Stimulated activated CD4-positive, alpha-beta T cell treated with anti-CD3 and anti-CD28 coated beads, Interleukin-1b, Interleukin-23, amount 100 ng/mL, for 4 hours (primary cell): ENCODE measurements at places on chromosomes 2 and 18.

GRCh38 chr2:113298176-113298575 lies 19.5 kb upstream of the PAX8 start:
- no peak for DNase-seq

GRCh38 chr18:30676053-30676480 lies 366.5 kb downstream of the DSC3 start:
- DNase-seq, result no peak

- DNase-seq, result no peak
These were observed 72.6 kb downstream of the PLCL1 start for GRCh38 chr2:197877038-197877437.

GRCh38 chr2:127721978-127722355 lies 20.7 kb downstream of the SFT2D3 start:
- DNase-seq, result no peak

DNA sequence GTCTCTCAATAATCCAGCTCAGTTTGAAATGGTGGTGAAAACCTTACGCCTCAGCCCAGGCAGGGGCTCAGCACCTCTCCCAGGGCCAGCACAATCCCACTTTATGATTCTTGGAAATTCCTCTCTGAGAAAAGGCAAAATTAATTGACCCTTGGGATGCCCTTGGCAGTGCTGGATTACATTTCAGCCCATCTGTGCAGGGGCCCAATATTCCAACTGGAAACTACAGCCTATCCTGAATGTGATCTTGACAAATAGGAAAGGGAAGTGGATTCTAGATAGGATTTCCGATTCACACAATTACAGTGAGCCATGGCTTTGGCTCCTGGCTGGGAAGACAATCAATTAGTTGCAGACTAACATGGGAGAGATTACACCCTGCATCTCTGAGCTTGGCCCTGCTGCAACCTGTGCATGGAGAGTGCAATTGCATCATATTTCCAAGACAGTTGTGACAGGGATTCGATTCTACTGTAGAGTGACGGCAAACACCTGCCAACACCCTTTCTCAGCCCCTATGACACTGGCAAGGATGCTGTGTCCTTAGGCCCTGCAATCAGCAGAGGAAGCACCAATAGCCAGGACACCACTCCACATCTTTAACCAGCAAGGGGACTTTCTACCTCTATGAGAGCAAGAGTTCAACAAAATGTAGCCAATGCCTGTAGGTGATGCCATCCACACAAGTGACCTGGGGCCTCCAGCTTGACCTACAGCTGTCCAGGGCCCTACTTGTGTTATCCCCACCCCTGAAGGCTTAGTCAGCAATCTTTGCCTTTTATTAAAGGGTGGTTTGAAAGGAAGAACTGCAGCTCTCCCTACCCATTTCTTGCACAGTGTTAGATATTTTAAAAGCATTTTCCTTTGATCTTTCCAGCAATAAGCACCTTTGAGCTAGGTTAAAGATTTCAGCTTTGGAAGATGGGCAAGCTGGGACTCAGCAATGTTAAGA lies 187.2 kb upstream of the HS6ST1 start:
- no peak for DNase-seq

DNA sequence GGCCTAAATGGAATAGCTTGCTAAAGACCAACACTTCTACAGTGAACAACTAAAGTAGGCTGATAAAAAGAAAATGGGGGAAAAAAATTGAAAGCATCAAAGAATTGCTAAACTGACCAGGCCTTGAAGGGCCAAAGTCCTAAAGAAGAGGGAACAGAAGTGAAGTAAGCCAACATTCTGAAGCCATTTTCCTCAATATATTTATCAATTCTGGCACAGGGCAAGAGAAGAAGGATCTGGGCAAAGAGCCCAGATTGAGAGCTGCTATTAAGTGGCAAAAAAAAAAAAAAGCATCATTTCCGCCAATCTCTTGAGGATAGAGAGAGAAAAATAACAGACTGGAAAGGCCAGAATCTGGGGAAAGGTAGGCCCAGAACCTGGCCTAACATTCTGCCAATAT lies 25.7 kb downstream of the FANCL start:
- no peak for DNase-seq

DNA sequence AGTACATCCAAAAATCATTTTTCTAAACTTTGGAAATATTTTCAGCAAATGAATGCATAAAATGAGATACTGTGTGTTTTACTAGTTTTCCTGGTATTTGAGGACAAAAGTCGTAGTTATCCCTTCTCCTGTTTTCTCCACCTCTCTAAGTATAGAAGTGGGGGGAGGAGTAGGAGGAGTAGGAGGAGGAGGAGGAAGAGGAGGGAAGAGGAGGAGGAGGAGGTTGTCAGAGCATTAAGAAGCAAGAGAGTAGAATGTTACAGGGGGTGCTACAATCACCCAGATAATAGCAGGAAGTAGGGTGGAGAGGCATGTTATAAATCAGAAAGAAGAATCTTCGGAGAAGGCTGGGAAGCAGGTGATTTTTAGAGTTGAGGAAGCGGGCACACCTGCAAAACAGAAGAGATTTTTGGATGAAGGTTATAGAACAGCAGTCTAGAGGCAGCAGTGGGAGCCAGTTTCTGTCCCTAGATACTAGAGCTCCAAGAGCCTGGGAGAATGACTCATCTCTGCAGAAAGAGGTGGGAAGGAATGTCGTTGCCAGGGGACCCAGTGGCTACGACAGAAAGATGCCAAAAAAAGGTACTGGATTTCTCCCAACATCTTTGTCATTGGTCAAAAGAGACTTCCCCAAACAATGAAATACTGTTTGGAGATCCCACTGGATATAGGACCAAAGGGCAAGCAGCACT lies 44.2 kb upstream of the AQP4 start:
- no peak for DNase-seq

DNA sequence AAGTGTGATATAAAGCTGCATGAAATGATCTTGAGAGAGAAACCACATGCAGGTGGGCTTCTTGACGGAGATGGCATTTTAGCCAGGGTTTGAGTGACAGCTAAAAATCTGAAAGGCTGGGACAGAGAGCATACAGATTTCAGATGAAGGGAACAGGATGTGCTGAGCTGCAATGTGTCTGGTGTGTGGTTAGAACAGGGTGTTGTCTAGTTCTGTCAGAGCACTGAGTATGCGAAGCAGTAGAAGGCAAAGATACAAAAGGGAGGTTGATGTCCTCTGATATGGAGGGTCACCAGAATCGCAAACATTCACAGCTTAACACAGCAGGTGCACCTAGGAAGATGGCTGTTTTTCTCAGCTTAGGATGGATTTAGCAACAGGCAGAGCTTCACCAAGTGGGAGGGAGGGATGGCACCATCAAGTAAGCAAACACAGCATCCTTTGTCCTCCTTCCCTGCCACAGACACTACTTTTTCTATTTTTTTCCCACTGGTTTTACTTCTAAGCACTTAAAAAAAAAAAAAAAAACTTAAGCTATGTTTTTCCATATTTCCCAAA lies 182.5 kb downstream of the TMX3 start:
- no peak for DNase-seq

GRCh38 chr2:174217869-174218268 lies 30.5 kb downstream of the OLA1 start:
- DNase-seq, result no peak

DNA sequence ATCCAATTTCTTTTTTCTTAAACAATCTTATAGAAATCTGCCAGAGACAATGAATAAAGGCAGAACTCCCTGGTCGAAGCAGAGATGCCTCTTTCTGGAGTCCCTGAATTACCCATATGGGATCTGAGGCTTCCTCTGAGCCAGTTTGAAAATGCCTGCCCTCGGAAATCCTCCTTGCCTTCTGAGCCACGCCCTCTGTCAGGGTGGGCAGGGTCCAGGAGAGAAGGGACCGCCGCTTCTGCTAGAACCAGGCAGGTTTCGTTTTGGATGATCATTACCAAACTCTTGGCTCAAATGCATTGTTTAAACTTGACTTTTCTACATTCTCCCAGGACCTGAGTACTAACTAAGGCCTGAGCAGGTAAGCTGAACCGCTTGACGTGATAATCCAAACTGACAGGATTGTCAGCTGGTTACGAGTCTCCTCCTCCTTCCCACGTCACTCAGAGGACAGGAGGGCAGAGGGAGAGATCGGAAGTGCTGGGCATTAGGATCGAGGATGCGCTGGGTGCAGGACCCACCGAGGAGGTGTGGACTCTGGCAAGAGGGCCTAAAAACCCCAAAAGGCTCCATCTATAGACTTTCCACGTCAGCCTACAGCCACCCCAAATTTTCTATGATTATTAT lies 128.4 kb downstream of the KLHL29 start:
- no peak for DNase-seq

GRCh38 chr2:105103481-105103880 lies 65.6 kb downstream of the MRPS9 start:
- no peak for DNase-seq

GRCh38 chr18:48673853-48674721 lies 135.3 kb downstream of the CTIF start:
- DNase-seq, result no peak

DNA sequence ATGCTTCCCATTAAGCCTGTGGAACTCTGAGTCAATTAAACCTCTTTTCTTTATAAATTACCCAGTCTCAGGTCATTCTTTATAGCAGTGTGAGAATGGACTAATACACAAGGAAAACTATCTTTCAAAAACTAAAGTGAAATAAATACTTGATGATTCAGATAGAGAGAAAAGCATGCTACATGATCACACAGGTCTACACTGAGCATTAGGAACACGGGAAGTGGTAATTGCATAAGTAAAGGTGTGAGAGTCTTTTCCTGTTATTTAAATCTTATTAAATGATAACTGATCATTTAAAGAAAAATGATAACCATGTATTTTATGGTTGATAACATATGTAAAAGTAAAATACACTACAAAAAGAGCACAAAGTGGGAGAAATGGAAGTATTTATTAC lies 812.0 kb upstream of the RAB6C start:
- no peak for DNase-seq

DNA sequence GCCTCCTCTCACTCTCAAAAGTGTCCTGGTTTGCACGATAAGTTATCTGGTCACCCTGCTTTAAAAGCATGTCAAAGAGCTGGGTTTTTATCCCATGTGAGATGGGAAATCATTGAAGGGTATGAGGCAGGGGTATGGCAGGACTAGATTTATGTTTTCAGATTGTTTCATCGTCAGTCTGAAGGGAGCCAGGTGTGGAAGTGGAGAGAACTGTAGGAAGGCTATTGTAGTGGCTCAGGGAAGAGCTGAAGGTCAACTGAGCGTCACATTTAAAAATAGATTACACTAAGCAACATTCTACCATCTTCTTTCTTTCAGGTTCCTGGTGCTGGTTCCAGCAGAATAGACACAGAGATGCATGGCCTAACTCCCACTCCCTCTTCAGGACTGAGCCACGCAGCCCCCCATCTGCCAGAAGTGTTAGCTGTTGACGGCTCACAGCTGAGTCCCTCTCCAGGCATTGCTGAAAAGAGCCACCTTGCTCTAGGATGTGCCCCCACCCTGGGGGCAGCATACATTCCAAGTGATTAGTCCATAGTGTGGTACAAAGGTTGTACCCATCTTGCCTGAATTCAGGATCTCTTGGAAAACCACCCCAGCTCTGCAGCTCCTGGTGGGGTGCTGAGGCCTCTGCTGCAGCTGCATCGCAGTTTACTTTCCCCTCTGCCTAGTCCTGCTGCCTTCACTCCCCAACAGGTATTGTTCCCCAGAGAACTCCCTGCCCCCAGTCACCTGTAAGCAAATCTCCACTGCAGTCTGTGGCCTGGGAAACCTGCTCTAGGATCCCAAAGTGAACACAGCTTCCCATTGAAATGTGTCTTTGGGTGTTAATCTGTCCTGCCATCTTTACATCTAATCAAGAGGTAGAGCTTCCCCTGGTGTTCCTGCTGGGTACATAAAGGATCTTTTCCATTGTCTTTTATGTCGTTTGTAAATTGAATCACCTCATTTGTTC lies 79.5 kb upstream of the KLF7 start:
- no peak for DNase-seq

- DNase-seq, result no peak
These were observed 135.5 kb upstream of the CXCR4 start for GRCh38 chr2:136253288-136254004.

- no peak for DNase-seq
These were observed 36.8 kb upstream of the C2orf74 start for GRCh38 chr2:61125123-61125710.

GRCh38 chr18:45751766-45752165 lies 27.8 kb downstream of the SLC14A1 start:
- no peak for DNase-seq

DNA sequence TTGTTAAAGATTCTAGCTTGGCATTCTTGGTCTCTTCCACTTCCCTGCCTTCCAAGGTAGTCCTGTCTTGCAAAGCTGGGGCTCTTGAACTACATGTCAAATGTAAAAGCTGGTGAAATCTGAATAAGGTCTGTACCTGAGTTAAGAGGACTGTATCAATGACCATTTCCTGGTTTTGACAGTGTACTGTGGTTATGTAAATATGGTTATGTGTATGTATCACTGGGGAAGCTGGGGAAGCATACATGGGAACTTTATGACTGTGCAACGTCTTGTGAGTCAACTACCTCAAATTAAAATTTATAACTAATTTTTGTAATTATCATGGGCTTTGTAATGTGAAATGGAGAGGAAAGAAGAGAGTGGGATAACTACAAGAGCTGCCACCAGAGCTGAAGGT lies 81.7 kb downstream of the COL4A4 start:
- DNase-seq, result no peak

- DNase-seq, result no peak
These were observed 482.2 kb downstream of the SPAG16 start for GRCh38 chr2:213766465-213766901.

GRCh38 chr2:230158468-230158867 lies 61.3 kb downstream of the SP110 start:
- DNase-seq, result no peak

GRCh38 chr2:39851651-39852110 lies 72.6 kb upstream of the THUMPD2 start:
- no peak for DNase-seq
